Erythroblast (primary cell): ENCODE measurements at places on chromosomes 6 and 20.

DNA sequence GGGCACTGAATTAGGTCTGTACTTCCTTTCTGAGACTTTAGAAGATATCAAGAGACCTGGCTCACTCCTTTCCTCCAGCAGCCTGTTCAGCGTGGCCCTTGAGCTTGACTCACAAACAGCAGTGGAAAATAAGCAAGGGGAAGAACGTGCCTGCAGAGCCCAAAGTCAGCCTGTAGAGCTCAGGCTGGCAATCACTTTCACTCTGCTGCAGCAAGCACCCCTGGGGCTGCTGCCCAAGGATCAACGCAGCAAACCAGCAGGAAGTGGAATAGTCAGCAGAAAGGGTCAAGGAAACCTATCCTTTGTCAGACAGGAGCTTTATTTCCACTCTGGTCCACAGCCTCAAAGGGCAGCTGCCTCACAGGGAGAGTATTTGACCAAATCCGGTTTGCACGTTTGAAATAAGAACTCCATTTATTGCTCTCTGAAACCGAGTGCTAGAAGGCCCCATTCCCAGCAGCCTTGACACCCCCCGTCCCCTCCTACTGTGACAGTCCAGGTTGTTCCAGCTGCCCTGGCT, 77.4 kb downstream of the PRDM1 start:
- no peak for DNase-seq

DNA sequence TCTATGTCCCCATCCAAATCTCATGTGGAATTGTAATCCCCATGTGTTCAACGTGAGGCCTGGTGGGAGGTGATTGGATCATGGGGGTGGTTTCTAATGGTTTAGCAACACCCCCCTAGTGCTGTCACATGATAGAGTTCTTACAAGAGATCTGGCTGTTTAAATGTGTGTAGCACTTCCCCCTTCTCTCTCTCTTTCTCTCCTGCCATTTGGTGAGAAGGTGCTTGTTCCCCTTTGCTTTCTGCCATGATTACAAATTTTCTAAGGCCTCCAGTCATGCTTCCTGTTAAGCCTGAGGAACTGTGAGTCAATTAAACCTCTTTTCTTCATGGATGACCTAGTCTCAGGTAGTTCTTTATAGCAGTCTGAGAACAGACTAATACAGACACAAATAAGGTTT, 165.4 kb downstream of the OGFRL1 start:
- no peak for DNase-seq

- no peak for DNase-seq
These were observed 37.7 kb upstream of the SASH1 start for GRCh38 chr6:148304976-148305375.

DNA sequence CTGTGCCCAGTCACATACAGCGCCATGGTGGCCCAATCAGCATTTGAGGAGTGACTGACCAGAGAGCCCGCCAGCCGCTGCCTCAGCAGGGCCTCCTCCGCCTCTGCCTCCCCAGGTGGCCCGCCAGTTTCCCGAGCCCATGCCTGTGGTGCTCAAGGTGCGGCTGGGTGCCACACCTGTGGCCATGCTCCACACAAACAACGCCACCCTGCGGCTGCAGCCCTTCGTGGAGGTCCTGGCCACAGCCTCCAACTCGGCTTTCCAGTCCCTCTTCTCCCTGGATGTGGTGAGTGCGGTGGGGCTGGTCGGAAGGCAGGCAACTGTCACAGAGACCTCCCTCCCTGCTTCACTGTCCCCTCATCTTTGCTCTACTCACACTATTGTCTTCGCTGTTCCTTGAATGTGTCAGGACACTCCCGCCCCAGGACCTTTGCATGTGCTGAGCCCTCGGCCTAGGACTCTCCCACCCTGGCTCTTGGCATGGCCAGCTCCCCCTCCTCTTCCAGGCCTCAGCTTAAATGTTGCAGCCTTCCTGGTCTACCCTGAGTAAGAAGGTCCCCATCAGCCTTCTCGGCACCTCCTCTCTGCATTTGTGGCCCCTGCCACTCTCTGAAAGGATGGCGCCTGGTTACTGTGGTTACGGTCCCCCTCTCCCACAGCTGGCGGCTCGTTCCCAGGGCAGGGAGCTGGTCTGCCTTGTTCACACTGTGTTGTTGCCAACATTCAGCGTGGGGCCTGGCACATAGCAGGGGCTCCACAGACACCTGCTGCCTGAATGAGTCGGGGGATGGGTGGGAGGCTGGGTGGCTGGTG, 11.8 kb upstream of the BPIFB6 start:
- DNase-seq, result no peak

DNA sequence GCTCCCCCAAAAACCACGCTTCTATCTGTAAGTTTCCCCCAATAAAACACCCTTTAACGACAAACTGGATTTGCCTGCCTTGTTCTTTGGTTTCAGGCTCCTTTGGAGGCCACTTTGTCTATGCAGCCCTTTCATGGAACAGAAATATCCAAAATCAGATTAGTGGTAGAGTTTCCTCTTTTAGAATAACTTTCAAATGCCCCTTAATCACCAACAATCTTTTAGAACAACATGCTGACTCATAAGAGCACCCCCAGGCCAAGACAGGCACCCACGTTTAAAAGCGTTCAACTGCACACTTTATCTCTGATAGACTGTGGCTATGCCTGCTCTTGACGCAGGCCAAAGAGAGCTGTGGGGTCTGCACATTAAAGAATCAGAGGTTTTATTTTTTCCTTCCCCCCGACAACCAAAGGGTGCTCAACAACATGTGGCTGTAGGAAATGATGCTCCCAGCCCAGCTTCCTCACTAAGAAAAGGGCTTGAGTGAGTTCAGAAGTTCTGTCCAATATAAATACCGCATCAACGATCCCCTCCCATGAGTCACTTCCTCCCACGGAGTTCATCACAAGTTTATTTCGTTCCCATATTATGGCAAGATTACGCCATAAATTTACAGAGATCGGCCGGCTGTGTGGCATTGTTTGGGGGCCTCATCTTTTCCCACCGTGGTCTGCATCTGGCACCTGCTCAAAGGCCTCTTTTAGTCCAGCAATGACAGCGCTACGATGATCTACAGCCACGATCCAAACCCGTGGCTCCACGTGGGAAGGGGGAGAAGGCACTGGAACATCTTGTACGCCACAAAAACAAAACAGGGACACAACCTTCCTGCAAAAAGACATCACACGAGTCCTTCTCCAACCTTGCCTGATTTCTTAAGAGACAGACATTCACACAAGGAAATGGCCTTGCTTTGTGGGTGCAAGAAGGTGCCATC, 88.8 kb upstream of the NFATC2 start:
- DNase-seq, result no peak

- DNase-seq, result no peak
These were observed 100.6 kb downstream of the PCSK2 start for GRCh38 chr20:17327185-17328148.

DNA sequence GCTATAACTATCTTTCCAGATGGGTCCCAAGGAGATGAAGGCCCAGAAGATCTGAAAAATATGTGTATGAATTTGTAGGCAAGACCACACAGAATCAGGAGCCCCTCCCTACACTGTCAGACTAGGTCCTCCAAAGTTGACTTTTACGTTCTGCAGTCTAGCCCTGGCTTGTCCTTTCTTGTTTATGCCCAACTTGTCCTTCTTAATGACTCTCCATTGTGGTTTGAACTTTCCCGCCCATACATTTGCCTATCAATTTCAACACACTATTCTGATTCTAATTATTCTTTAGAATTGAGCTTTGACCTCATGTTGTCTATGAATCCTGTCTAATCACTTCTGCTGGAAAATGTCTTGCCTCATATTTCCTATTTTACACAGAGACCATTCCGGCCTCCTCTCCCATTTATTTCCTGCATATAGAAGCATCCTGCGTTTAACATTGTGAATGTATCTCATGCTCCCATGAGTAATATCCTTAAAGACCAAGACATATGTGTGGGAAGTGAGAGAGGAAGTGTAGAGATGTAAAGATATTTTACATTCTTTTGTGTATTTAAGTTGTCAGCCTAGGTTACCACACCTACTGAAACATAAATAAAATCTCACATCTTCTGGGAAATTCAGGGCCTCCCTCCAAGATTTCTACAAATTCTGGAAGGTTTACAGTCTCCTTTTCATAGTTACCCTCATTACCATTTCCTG, 348.3 kb downstream of the BCKDHB start:
- no peak for DNase-seq

GRCh38 chr6:40912158-40912946, 126.7 kb downstream of the UNC5CL start:
- peak; percentile 65 for DNase-seq

GRCh38 chr6:20778912-20779311, 244.7 kb downstream of the CDKAL1 start:
- no peak for DNase-seq

GRCh38 chr6:46377209-46377608, 114.0 kb downstream of the RCAN2 start:
- DNase-seq, result no peak

DNA sequence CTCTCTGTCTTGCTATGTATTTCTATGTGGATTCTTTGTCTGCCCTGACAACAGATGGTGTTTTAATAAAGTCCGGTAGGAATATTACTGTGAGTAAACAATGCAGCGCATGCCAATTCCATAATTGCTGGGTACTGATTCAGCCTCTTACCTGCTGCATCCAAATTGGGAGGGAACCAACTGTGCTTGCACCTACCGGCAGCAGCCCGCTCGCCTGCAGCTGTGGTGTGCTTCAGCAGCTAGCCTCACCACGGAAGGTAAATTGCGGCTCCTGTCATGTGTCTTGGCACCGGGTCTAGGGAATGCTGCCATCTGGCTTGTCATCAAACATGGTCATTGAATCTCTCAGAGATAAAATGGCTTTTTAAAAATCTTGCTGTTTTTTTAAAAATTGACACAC, 704.8 kb upstream of the SLC35B3 start:
- no peak for DNase-seq

DNA sequence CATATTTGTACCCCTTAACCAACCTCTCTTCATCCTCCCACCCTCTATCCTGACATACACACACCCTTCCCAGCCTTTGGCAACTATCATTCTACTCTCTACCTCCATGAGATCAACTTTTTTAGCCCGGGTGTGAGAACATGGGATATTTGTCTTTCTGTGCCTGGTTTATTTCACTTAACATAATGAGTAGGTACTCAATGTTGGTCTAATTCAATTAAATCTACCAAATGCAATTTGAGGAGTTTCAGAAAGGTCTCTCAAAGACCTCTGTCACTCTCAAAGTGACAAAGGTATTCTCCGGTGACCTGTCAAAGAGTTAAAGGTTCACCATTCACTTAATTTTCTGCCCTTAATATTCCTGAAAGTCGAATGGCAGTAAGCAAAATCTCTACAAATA, 87.7 kb downstream of the ME1 start:
- DNase-seq, result no peak

DNA sequence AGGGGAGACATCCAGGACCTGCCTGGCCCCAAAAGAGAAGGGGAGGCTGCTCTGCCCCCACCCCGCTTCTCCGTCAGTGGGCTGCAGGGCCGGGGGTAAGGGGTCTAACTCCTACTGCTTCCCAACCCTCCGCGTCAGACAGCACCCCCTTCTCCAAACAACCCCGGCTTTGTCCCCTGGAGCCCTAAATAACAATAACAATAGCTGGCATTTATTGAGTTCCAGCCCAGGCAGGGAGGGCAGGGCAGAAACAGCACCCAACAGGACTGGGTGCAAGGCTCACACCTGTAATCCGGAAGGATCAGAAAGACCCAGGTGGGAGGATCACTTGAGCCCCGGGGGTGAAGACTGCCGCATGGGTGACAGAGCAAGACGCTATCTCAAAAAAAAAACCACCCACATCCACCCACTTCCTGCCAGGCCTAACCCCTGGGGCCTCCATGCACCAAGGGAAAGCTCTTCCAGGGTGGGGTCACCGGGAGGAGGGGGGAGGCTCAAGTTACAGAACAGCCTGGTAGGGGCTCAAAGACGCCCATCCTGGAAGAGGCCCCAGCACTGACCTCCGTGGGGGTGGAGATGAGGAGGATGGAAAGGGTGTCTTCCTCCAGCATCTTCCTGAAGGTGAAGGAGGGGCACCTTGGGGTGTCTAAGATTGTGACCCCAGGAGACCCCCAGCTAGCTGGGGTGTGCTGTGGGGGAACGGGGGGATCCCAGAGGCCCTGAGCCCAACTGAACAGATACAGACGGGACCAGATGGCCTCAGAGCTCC, 1.3 kb upstream of the FNDC11 start:
- DNase-seq, result peak; percentile 23

GRCh38 chr20:41608606-41609005, 9.6 kb downstream of the CHD6 start:
- no peak for DNase-seq

- no peak for DNase-seq
These were observed 8.6 kb downstream of the SNX9 start for GRCh38 chr6:157831424-157832249.

DNA sequence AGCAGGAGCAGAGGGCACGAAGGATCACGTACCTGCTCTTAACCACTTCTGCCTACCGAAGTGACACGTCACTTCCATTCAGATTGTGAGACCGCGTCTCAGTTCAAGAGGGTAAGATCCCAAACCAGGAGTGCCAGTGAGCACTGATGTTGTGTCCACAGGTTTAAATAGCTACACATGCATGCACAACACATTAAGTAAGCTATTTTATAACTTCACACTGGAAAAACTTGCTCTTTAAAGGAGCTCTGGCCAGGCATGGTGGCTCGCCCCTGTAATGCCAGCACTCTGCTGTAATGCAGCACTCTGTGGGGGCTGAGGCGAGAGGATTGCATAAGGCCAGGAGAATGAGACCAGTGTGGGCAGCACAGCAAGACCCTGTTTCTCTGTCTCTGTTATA, 21.1 kb downstream of the ABHD12 start:
- no peak for DNase-seq

- no peak for DNase-seq
These were observed 1524.3 kb downstream of the HACE1 start for GRCh38 chr6:103335412-103335811.

GRCh38 chr20:24100370-24101011, 111.9 kb upstream of the GGTLC1 start:
- peak; percentile 58 for DNase-seq

DNA sequence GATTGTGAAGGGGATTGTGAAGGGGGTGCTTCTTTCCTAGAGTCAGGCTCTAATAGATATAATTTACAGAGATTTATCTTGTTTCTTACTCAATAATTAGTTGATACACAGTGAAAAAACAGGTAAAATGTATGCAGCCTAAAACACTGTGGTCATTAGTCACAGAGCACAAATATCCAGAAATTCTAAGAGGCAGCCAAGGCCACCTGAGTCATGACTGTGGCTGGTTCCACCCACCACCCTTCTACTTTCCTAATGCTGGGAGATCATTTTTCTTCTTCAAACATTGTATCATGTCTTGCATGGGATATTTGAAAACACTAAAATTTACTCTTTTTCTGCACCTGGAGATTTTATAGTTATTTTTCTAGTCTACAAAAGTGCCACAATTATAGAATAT, 181.6 kb downstream of the OTOR start:
- no peak for DNase-seq
